ENCODE measurements at places on chromosomes 6 and 20.

- no peak for DNase-seq
Measured at GRCh38 chr6:133136177-133136880, 104.8 kb upstream of the EYA4 start.

- no peak for DNase-seq
Measured at GRCh38 chr20:22728146-22728745, 143.9 kb upstream of the FOXA2 start.

DNA sequence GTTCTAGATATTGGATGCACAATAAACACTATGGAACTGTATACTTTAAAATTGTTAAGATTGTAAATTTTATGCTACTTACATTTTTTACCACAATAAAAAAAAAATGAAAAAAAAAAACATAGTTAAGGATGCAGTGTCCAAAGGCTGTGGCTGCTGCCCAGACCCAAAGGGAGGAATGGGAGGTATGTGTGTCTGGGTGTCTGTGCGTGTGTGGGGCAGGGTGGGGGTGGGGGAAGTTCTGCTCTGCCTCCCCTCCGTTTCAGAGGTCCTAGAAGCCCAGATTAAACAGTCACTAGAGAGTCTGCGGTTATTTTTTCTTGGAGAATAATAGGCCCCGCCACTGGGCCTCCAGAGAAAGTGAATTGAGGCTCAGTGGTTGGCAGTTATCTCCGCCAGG is 136.4 kb upstream of the ARMC2 start:
- no peak for DNase-seq

- no peak for DNase-seq
Measured at GRCh38 chr6:123017104-123017682, 21.2 kb downstream of the CLVS2 start.

GRCh38 chr20:23362392-23363256 is 642 bp downstream of the GZF1 start:
- DNase-seq: no peak

- no peak for DNase-seq
Measured at GRCh38 chr20:9203081-9203447, 134.2 kb downstream of the PLCB4 start.

DNA sequence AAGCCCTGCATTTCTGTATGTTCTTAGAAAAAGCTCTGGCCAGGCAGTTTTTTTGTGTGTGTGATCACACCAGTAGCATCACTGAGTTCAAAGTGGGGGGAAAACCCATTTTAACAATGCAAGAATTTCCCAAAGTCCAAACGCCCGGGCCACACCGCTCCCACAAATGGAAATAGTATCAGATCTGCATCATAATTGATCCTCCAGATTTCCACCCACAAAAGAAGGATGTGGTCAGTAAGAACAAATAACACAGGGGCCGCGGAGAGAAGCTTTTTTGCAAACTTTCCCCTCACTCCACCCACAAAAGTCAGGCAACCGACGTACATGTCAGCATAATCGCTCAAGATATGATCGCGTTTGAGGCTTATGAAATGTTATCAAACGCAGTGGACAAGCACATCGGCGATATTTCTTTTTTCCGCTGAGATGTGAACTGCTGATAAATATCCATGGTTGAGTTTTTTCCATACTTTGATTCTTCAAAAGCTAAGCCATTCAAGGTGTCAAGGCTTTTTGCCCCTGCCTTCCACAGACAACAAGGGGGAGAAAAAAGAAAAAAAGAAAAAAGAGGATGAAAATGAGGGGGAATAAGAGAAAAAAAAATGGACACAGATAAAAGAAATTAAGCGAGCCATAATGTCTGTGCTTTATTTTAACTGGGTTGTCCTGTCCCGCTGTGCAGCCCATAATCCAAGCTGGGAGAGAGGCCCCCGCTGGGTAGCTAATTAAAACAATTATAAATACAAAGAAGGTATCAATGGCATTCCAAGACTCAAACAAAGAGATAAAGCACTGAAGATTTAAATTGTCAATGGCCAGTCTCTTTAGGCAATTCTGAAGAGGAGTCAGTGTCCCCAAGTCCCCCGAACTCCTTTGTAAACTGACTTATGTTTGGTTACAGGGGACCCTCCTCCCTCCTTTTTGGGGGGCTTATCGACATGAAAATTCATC is 143.5 kb downstream of the ZFP64 start:
- DNase-seq: no peak

DNA sequence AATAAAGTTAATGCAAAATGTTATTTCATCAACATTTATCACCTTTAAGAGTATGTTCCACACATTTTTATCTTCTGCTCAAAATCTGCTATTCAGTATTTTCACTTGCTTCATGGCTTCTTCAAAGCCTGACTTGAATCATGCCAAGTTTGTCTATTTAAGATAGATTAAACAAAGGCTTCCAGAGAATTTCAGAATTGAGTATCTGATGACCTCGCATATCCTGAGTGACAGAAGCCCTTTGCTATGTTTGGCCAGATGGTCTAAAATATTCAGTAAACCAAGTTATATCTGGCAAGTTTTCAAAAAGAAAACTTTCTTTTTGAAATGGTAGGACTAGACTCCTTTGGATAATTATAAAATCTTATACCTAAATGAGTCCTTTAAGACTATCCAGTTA is 348.9 kb upstream of the KCNQ5 start:
- DNase-seq: no peak

DNA sequence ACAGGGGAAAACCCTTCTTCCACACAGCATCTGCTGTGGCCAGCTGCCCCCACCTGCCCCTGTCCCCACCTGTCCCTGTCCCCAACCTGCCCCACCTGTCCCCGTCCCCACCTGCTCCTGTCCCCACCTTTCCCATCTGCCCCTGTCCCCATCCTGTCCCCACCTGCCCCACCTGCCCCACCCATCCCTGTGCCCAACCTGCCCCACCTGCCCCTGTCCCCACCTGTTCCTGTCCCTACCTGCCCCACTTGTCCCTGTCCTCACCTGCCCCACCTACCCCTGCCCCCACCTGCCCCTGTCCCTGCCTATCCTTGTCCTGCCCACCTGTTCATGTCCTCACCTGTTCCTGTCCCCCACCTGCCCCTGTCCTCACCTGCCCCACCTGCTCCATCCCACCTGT is 6.4 kb upstream of the MYT1 start:
- DNase-seq: no peak

DNA sequence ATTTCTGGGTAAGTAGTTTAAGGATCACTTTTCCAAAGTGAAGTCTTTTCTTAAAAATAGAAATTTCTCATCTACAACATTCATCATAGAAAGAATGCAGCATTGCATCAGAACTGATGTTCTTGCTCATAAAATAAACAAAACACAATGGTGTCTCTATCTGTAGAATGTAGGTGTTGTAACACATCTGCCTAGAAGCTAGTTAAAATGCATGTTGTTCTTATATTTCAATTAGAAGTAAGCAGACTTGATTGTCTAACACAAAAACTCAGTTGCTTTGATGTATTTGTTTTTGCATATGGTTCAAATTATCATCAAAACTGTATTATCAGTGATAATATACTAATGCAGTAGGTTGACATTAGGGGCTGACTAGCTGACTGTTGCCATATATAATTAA is 654.7 kb upstream of the FLRT3 start:
- no peak for DNase-seq

Measured in activated effector memory CD4-positive, alpha-beta T cell treated with Interleukin-2 at 50 U/mL for 16 hours (primary cell).